ENCODE measurements at places on chromosomes 12 and 14.

GRCh38 chr12:18207266-18207665, 54.1 kb upstream of the PIK3C2G start:
- DNase-seq, result no peak

GRCh38 chr12:28884904-28885679, 264.0 kb upstream of the FAR2 start:
- DNase-seq, result peak; percentile 71

DNA sequence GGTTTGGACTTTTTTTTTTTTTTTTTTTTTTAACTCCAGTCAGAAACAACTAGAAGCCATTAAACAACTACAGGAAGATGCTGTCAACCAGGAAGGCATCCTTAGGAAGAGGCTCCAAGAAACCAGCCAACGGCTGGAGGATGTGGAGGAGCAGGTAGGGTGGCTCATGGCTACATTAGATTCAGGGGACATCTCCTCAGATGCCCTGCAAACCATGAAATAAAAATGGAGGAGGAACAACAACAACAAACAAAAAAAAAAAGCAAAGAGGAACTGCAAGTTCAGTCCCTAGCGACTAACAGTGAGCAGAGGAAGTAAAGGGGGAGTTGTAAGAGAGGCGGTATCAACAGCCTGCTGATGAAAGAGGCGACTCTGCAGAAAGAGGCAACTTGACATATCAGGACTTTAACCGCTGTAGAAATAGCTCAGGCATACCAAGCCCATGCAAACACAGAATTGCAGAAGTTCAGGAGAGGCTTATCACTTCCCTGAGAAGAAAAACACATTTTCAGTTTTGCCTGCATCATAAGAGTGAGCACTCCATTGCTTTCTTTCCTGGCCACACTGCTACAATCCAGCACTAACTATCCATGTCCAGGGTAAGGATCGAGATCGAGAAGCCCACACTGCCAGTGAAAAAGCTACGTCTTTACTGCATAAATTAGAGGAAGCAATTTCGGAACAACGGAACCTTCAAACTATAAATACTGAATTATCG, 103.5 kb upstream of the BCAT1 start:
- DNase-seq, result no peak

GRCh38 chr12:96864335-96864734, 42.7 kb upstream of the NEDD1 start:
- no peak for DNase-seq

DNA sequence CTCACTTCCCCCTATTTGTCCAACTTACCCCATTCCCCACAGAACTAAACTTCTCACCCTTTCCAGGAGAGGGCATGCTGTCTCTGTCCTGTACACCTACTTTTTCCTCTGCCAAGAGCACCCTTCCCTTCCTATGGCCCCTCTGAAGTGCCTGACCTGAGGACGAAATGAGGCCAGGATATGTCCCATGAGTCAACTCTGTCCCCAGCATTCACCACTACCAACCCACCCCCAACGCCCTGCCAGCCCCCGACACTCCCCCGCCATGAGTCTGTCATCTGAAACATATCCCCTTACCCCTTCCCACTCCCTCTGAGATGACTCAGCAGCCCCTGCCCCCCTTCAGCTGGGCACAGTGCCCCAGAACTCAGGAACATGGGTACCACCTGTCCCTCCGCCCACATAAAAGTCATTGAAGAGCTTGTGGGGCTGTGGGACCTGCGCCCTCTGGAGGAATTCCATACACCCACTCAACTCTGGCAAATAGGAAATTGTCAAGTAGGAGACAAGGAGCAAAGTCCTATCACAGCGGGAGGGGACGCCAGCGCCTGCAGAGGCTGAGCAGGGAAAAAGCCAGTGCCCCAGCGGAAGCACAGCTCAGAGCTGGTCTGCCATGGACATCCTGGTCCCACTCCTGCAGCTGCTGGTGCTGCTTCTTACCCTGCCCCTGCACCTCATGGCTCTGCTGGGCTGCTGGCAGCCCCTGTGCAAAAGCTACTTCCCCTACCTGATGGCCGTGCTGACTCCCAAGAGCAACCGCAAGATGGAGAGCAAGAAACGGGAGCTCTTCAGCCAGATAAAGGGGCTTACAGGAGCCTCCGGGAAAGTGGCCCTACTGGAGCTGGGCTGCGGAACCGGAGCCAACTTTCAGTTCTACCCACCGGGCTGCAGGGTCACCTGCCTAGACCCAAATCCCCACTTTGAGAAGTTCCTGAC, 26.3 kb downstream of the ITGA7 start:
- peak; percentile 38 for DNase-seq

DNA sequence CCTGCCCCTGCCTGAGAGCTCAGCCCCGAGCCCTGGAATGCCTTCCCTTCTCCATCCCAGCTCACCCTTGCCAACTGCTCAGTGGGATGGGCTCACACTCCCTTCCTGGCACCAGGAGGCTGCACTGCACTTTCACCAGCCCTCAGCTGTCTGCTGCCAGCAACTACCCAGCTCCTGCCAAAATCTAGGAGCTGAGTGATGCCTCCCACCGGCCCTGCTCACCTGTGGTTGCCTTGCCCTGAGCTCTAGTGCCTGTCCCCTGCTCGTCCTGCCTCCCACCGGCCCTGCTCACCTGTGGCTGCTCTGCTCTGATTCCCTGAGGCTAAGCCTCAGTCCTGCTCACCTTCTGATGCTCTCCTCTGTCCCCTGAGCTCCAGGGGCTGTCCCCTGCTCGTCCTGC, 119.8 kb downstream of the TMEM121 start:
- DNase-seq, result no peak

GRCh38 chr14:95015046-95015445, 142.3 kb downstream of the DICER1 start:
- DNase-seq, result no peak

DNA sequence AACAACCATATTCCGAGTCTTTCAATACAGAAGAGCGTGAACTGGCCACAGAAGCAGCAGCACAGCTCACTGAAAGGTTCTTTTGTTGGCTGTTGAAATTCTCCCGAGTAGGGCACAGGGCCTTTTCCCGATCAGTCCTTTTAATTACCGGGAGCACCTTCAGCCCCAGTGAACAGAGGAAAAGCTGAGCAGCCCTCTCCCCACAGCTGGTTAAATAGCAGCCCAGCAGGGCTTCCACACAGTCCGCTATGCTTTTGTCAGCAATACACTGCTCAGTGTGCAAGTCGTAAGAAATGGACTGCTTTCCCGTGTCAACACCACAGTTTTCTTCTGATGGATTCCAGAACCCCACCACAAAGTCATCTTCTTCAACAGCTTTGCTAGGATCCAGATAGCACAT, 61.3 kb downstream of the DICER1 start:
- DNase-seq, result peak; percentile 10

All from fibroblast of upper back skin (primary cell).